NCI-H82 (cell line): ENCODE measurements at places on chromosomes 3 and 15.

DNA sequence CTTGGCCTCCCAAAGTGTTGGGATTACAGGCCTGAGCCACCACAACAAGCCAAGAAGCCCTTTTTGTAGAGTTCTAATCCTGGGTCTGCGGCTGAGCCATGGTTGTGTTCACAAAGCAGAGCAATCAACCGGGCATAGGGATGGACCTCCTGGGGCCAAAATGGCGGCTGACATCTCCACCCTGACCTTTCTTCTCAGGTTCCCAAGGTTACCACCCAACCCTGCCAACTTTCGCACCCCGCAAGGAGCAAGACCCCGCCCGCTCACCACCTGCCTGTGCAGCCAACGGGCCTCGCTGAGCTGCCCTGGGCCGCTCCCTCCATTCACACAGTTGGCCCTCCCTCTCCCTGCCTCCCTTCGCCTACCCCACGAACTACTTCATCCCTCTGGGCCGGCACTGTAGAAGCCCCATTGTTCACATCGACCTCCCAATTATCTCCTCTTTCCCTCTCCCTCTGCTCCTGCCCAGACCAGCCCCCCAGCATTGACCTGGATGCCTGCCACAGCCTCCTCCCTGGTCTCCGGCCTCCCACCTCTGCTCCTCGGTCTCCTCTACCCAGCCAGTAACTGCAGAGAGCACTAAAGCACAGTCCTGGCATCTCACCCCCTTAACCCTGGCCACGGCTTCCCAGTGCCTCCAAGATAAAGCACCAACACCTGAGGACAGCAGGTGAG, 62.0 kb upstream of the TFRC start:
- DNase-seq = no peak

DNA sequence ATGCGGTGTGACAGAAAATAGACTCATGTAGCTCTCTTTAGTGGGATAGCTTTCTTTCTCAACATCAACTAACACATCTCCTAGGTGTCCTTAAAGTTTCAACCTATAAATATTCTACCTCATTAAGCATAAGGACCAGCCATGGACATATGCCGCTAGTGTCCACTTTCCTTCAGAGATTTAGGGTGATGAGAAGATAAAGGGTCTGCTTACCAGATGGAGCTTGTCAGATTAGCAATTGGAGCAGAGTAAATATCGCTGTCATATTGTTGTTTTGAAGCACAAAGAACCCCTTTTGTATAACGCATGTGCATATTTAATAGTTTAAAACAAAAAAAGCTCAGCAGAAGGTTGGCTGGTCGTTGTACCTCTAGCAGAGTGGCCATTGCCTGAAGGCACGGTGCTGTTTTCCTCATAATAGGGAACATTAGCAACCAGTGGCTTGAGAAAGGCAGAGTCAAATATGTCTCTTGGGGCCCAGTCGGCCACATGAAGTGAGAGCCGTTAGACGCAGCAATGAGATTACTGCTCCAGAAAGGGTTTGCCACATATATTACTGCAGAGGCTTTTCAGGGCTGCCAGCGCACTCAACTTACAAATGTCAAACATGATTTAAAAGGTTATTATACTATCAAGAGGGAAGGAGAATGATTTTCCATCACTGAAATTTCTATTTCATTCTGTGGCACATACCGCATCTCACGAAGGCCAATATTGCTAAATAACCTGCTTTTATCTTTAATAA, 264.2 kb downstream of the ROBO2 start:
- peak; percentile 95 for DNase-seq

- DNase-seq = no peak
Measured at GRCh38 chr15:77042955-77043920, 27.7 kb downstream of the TSPAN3 start.

DNA sequence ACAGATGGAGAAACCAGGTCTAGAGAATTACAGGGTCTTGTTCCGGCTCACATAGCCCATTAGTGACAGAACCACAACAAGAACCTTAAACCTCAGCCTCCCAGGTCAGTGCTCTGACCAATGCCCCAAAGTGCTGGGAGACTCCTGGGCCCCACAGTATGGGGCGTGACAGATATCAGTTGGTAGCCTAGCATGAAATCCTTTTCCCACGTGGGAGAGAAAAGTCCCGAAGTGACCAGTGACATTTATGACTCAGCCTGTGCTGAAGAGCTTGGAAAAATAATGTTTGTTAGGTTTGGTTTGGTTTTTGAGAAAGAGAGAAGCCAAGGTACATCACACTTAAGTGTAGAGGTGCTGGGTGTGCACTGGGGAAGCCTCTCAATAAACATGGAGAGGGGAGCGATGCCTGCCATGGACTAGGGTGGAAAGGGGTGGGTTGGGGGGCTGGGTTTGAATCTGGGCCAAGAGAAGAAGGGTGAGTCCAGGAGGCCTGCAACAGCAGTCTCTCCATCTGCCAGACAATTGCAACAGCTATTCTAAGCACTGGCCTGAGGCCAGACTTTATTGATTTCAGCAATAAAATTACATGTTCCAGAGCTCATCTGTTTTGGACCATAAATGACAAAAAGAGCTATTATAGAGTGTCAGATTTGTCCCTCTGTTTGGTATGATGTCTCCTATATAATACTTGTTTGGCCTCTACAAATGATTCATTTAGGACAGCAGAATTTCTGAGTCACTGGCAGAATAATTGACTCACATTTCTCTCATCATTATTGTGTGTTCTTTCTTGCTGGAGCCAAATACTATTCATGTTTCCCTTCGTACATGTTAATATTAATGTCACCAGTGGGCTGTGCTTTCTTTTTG, 43.4 kb downstream of the C2CD4A start:
- peak; percentile 50 for DNase-seq

DNA sequence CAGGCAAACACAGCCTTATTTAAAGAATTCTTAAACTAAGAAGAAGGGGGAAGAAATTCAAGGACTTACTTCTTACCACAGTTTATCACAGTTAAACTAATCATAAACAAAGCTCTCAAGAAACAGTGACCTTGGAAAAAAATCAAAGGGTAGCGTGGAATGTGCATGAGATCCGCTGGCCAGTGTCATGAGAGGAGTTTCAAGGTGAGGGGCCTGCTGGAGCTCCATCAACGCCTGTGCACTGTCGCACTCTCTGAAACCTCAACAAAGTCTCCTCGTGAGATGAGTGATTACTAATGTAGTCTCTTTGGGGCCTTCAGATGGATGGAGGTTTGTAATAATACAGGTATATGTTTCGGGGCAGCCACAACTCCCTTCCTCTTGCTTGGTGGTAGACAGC, 28.4 kb upstream of the PRICKLE2 start:
- DNase-seq = no peak

DNA sequence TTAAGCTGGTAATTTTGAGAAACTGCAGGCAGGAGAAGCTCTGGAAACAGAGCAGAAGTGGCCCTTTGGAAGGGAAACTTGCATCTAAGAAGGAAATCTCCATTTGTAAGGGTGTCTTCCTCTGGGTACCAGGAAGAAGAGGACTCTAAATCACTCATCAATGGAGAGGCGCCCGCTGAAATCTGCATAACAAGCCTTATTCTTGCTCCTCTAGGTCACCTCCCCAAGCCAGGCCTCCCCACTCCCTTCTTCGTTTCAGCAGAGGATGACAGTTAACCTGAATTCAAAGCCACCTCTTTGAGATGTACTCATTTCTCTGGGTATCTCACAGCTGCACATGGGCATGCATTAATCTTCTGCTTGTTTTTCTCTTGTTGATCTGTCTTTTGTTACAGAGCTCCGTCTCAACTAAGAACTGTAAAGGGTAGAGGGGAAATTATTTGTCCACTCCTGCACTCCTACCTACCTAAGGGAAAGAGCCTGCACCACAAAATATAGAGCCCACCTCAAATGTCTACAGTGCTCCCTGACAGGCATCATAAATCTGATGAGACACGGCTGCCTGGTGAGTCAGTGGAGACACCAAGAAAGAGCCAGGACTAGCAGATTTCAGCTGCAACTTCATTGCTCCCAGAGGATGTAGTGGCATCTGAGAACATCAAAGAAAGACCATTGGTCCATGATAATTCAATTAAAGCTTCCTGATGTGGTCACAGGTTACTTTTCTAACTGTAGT, 51.5 kb downstream of the GABRB3 start:
- no peak for DNase-seq

DNA sequence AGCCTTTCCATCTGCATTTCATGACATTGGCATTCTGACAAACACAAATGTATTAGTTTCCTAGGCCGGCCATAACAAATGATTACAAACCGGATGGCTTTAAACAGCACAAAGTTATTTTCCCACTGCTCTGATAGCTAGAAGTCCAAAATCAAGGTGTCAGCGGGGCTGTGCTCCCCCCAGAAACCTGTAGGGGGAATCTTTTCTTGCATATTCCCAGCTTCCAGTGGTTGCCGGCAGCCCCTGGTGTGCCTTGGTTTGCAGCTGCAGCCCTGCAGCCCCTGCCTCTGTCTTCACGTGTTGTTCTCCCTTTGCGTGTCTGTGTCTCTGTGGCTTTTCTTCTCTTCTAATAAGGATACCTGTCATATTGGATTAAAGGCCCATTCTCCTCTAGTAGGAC, 79.0 kb upstream of the CDV3 start:
- DNase-seq = peak; percentile 49

DNA sequence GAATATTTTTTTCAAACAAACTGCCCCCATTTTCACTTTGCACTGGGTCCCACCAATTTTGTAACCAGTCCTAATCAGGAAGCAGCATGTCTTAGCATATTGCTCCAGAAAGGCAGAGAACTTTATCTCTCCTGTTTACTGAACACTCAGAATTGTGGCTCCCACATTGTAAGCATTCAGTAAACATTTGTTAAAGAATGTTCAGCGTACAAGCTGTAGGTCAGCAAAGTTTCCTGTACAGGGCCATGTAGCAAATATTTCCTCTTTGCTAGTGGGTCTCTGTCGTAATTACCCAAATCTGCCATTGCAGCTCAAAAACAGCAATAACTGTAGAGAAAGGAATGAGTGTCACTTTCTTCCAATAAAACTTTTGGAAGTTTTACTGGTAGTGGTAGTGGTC, 393.3 kb downstream of the GRM7 start:
- DNase-seq = no peak

- no peak for DNase-seq
Measured at GRCh38 chr3:74801924-74802323, 187.5 kb upstream of the CNTN3 start.
